ENCODE measurements at places on chromosomes 16 and 17. TPM values are rescaled to one million over a fixed set of nuclear protein-coding genes. Genes with fewer than 3 reads are reported as not detected.

Gene GPR139
- total RNA-seq, result not detected

DNA sequence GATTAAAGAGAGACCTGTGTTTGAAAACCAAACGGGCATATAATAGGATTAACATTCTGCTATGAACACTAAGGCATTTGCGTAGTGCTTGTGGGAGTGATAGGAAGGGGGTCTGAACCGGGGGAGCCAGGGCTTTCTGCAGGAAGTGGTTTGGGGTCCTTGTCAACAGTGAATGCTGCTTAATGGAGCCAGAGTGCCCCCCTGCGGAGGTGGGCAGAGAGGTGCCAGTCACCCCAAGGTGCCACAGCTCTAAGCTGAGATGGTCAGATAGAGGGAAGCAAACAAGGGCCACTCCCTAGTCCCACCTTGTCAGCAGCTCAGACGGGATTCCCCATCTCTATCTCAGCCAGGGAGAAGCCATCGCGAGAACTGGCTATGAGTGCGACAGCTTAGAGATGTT, 17.7 kb downstream of the NAA60 start:
- H3K27me3 ChIP-seq, result no peaks in the 10 kb centered on the region
- H3K27ac ChIP-seq, result no peak overlapping the region
- no peak overlapping the region for H3K4me3 ChIP-seq
- H3K4me1 ChIP-seq, result peaks cover 46% of the 10 kb centered on the region
- peaks cover 4% of the 10 kb centered on the region for H3K36me3 ChIP-seq

GRCh38 chr16:27922433-27922832, 141.1 kb downstream of the GSG1L start:
- H3K4me3 ChIP-seq, result no peak overlapping the region
- no peaks in the 10 kb centered on the region for H3K36me3 ChIP-seq
- H3K4me1 ChIP-seq, result peaks cover 11% of the 10 kb centered on the region
- no peak for DNase-seq

Gene EFCAB5
- total RNA-seq, result 0.68 TPM

GRCh38 chr16:54928411-54929089, 2.1 kb upstream of the IRX5 start:
- peak overlapping the region; percentile 85 for H3K27ac ChIP-seq
- peak overlapping the region; percentile 93 for H3K4me3 ChIP-seq
- H3K36me3 ChIP-seq, result peaks cover 11% of the 10 kb centered on the region
- H3K4me1 ChIP-seq, result peaks cover 41% of the 10 kb centered on the region

DNA sequence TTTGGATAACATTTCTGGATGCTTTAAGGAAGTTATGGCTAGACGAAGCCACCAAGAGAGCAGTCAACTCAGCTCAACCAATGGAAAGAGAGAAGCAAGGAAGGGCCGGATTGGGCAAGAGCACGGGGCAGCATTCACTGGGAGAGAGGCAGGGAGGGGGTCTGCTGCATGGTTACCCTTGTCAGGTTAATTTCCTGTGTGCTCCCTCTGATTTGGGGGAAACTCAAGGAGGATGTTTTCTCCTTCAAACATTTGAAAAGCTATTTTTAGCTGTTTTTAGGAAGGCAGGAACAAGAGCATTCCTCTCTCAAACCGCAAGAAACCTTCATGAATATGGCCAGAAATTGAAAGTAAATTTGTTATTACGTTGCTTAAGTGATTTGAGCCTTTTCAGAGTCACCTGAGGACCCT, 118.5 kb upstream of the ZFHX3 start:
- H3K36me3 ChIP-seq, result no peaks in the 10 kb centered on the region
- H3K4me1 ChIP-seq, result peaks cover 32% of the 10 kb centered on the region
- no peak overlapping the region for H3K27ac ChIP-seq
- no peak for DNase-seq
- H3K4me3 ChIP-seq, result peak overlapping the region; percentile 10

DNA sequence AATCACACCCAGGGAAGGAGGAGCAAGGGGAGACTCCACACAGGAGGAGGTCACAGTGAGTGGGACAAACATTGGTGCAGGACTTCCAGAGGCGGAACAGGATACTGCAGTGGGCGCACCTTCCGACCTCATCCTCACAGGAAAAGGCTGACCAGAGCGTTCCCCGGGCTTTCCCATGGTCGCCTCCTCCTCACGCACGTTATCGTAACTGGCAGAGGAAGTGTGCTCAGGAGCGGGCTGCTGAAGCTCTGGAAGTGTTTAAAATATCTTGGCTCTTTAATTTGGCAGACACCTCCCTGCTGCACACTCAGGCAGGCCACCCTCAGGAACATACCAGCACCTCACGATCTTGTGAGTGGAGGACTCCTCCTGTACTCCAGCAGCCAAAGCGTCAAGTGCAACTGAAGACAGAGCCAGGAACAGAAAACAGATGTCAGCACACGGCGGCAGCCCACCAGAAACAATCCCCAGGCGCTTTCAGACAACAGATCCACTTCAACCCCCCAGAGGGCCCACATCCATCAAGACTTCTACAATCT, 17.5 kb downstream of the FANCA start:
- H3K27me3 ChIP-seq, result no peaks in the 10 kb centered on the region
- H3K27ac ChIP-seq, result no peak overlapping the region
- no peaks in the 10 kb centered on the region for H3K4me1 ChIP-seq

Gene ZSCAN10
- not detected for total RNA-seq

DNA sequence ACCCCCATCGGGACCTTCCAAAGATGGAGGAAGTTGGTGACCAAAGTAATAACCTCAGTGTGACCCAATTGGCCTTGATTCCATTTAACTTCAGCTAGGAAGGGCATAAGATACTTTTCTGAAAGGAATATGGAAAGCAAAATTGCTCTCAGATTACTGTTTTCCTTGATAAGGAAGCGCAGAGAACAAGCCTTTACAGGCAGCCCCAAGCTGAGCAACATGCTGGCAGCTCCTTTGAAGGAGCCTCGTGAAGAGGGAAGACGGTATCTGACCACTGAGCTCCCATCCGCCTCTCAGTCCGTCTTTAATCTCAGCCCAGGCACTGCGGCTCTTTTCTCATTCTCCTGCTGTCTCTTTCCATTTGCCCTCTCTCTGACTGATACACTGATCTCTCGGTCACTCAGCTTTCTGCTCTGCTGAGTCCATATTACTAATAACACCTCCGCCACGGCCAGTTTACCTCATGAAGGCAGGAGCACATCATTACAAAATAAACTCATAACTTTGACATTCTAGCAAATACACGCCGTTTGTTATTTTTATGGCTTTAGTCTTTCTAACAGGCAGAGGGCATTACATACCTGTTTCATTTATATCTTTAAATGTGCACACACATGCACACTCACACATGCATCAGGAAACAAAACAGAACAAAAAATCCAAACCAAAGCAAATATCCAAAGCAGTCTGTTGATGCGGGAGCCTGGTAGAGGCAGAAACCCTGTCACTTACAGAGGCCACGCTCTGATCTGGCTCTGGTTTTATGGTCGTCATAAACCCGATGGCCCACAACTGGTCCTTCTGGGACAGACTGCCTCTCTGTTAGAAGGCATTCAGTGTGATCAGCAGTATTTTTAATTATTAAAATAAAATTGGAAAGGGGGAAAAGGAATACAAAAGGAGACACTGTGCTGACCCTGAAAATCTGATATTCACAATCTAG, 183.2 kb downstream of the AATF start:
- H3K4me1 ChIP-seq, result peaks cover 14% of the 10 kb centered on the region
- no peak overlapping the region for H3K4me3 ChIP-seq
- no peak for DNase-seq
- H3K27ac ChIP-seq, result no peak overlapping the region

Gene PTGES3L
- 1.0 TPM for total RNA-seq

Gene PROCA1
- total RNA-seq, result 0.81 TPM

DNA sequence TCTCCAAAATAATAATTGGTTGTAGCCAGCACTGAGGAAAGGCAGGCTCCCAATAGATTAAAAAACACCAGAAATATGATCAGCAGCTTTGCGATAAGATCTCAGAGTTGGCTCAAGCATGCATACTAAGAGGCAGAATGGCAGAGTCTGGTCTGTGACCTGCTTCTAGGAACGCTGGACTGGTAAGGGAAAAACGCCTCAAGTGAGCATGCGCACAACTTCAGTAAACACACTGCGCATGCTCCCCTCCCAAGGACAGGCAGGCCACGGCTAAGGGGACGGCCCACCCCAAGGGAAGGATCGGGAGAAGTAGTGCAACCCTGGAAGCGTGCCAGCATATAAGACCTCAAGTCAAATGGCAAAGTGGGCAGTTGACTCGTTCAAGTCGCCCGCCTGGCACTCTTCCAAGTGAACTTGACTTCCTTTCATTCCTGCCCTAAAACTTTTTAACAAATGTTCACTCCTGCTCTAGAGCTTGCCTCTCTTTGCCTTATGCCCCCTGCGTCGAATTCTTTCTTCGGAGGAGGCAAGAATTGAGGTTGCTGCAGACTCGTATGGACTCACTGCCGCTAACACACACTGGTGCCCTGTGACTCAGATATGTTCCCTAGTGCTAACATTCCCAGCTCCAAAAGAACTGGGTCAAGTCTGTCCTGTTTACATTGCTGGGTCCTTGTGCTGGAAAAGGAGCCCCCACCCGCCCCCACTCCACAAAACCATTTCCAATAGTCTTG, 22.4 kb upstream of the PRM1 start:
- H3K4me1 ChIP-seq, result peaks cover 9% of the 10 kb centered on the region
- no peaks in the 10 kb centered on the region for H3K36me3 ChIP-seq
- no peak overlapping the region for H3K4me3 ChIP-seq
- no peak overlapping the region for H3K27ac ChIP-seq
- no peak for DNase-seq

Gene PRSS21
- total RNA-seq, result not detected

DNA sequence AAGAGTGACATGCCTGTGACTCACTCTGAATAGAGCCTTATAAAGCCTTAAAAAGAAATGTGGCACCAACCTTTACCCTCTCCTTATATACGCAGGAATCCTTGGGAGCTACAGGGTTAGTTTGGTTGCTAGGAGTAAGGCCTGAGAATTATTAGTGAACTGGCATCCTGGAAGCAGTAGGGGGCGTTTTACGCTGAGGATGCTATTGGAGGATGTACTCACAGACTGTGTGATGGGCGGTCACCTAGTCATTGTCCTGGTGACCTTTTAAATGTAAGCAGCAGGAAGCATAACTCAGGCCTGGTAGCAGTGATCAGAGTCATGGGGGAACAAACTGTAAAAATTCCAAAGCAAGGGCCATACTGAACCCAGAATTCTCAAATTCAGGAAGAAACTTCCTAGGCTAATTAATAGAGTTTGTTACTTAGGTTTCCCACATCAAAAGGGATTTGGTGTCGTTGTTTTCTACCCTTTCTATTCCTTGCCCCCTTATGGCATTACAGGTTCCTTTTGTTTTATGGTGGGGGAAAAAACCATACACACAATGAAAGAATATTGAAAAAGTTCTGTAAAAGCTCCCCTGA, 153.8 kb downstream of the SNX11 start:
- peaks cover 19% of the 10 kb centered on the region for H3K27me3 ChIP-seq
- no peaks in the 10 kb centered on the region for H3K36me3 ChIP-seq
- no peak overlapping the region for H3K4me3 ChIP-seq
- DNase-seq, result peak; percentile 7
- no peaks in the 10 kb centered on the region for H3K4me1 ChIP-seq

- no peak overlapping the region for H3K27ac ChIP-seq
- peaks cover 8% of the 10 kb centered on the region for H3K27me3 ChIP-seq
- DNase-seq, result peak; percentile 71
- peak overlapping the region; percentile 27 for H3K4me3 ChIP-seq
Observed at GRCh38 chr17:56111706-56112485, 41.4 kb upstream of the ANKFN1 start.

DNA sequence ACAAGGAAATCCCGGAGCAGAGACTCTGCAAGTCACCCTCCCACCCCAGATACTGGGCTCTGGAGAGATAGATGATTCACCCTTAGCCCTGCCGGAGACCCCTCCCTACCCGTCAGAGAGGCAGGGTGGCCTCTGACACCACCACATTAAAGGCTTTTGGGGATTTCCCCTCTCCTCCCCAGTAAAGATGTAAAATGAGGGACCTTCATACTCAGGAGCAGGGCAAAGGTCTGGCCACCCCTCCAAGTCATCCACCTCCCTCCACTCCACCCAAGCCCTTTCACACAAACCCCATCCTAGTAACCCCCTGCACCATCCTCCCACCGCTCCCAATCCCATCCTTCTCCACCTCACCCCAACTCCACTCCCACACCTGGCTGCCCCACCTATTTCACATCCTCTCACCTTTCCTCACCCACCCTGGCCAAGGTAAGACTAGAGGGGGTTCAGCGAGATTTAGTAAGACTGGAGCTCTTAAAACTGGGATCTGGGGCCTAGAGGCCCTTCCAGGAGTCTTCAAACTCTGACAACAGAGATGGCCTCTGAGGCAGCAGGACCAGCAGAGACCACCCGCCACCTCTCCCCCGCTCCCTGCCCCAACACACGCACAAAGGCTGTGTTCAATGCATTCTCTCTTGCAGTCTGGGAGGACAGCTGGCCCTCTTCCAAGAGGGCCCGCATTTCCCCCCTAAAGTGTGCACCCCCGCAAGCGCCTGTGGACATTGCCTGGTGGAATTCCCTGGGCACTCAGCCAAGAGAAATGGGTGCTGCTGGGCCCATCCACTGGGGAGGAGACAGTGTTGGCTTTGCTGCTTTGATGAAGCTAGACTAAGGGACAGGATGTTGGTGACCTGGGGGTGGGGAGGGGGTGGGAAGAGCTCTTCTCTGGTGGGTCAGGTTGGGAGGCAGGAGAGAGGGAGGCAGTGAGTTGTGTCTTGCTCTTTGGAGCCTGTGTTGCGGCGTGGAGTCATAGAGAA, 1.1 kb downstream of the ABAT start:
- H3K27ac ChIP-seq, result no peak overlapping the region
- no peak for DNase-seq
- H3K4me3 ChIP-seq, result peak overlapping the region; percentile 43
- H3K27me3 ChIP-seq, result peaks cover 21% of the 10 kb centered on the region

GRCh38 chr16:5073279-5073629, 1.6 kb downstream of the ALG1 start:
- peak overlapping the region; percentile 98 for H3K4me3 ChIP-seq
- H3K4me1 ChIP-seq, result peaks cover 23% of the 10 kb centered on the region
- H3K27me3 ChIP-seq, result peaks cover 2% of the 10 kb centered on the region

DNA sequence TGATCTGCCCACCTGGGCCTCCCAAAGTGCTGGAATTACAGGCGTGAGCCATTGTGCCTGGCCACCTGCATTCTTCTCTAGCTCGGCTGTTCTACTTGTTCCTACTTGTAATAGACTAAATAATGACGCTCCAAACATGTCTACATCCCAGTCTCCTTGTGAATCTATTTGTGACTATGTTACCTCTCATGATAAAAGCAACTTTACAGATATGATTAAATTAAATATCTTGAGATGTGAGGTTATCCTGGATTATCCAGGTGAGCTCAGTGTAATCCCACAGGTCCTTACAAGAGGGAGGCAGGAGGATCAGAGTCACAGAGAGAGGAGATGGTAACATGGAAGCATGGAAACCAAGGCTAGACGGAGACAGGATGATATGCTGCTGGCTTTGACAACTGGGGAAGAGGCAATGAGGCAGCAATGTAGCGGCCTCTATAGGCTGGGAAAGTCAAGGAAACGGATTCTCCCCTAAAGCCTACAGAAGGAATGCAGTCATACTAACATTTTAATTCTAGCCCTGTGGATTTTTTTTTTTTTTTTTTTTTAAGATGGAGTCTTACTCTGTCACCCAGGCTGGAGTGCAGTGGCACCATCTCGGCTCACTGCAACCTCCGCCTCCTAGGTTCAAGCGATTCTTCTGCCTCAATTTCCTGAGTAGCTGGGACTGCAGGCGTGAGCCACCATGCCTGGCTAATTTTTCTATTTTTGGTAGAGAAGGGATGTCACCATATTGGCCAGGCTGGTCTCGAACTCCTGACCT, 5.0 kb upstream of the LASP1 start:
- no peaks in the 10 kb centered on the region for H3K36me3 ChIP-seq
- H3K27ac ChIP-seq, result peak overlapping the region; percentile 54
- no peak overlapping the region for H3K4me3 ChIP-seq

Measured in HFFc6 (cell line).